ENCODE measurements at places on chromosomes 16 and 17. TPM values are rescaled to one million over a fixed set of nuclear protein-coding genes. Genes with fewer than 3 reads are reported as not detected.

- no peaks in the 10 kb centered on the region for H3K27me3 ChIP-seq
- no peaks in the 10 kb centered on the region for H3K36me3 ChIP-seq
- H3K27ac ChIP-seq: no peak overlapping the region
- H3K4me1 ChIP-seq: no peaks in the 10 kb centered on the region
- no peak for DNase-seq
- no peak overlapping the region for H3K4me3 ChIP-seq
Observed at GRCh38 chr17:72930031-72930430, 162.5 kb downstream of the SLC39A11 start.

Gene SLC25A11
- 80.6 TPM for total RNA-seq

DNA sequence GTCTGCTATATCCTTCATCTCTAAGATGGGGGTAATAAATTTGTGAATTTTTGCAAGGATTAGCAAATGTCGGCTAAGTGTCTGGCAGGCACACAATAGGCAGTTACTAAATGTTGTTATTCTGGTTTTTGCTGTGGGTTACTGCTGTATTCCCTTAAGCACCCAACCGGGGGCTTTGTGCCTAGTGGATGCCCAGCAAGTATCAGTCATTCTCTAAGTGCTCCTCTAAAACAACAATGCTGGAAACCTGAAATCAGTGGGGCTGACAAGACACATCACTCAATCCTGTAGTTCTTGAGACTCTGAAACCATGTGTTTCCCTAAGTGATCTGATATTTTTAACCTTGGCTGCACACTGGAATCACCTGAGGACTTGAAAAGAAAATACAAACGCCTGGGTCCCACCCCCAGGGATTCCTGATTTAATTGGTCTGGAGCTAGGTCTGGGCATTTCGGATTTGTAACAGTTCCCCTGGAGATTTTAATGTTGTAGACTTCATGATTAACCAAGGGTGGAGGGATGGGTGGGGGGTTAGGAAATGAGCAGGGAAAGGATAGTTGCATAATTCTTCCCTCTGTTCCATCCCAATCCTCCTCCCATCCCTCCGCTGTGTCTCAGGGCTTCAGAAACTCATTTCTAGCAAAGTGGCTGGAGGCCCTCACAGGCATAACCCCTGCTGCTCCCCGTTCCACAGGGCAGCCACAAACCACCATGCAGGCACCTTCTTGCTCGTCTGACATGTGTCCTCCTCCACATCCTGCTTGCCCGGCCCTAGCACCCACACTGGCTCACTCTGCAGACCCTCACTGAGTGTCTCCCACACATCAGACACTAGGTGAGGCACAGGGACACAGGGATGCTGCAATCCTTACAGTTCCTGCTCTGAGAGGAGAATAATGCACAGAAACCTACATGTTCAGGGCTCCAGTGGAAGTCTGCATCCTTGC lies 61.7 kb upstream of the LYRM9 start:
- peaks cover 13% of the 10 kb centered on the region for H3K4me1 ChIP-seq
- H3K36me3 ChIP-seq: no peaks in the 10 kb centered on the region
- H3K27me3 ChIP-seq: no peaks in the 10 kb centered on the region
- H3K4me3 ChIP-seq: no peak overlapping the region
- H3K27ac ChIP-seq: no peak overlapping the region
- no peak for DNase-seq

Gene IL21R
- total RNA-seq: 0.07 TPM

Gene ATP2C2
- total RNA-seq: 2.8 TPM

GRCh38 chr17:64599827-64600226 lies 62.3 kb downstream of the SMURF2 start:
- H3K36me3 ChIP-seq: peaks cover 5% of the 10 kb centered on the region
- H3K4me1 ChIP-seq: no peaks in the 10 kb centered on the region
- no peaks in the 10 kb centered on the region for H3K27me3 ChIP-seq
- no peak overlapping the region for H3K4me3 ChIP-seq
- DNase-seq: no peak

Gene TMEM235
- 0.28 TPM for total RNA-seq

DNA sequence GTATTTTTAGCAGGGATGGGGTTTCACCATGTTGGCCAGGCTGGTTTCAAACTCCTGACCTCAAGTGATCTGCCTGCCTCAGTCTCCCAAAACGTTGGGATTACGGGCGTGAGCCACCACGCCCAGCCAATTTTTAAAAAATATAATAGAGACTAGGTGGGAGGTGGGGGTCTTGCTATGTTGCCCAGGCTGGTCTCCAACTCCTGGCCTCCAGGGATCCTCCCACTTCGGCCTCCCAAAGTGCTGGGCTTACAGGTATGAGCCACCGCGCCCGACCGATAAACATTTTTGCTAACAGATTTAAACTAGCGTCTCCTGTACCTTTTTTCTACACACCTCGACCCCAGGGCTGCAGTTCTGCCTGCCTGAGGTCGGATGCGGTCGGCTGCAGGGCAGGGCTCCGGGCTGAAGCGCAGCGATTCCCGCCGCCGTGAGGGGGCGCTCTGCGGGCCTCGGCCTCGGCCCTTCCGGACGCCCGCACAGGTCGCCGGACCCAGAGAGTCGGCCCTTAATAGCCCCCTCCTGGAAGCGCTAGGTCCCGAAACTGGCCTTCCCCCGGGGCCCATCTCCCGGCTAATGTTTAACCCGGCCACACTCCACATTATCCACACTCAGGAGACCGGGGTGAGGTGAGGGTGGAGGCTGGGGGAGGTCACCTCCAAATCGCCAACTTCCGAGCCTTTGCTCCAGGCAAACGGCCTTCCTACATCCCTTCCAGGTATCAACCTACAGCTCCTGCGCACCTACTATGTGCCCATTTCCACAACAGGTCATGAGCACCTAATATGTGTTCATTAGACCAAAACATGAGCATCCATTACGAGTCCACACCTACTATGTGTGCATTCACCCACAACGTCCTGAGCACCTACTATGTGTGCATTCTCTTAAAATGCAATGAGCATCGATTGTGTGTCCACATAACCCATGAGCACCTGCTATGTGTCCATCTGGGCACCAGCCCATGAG lies 2.0 kb upstream of the GLIS2 start:
- H3K27ac ChIP-seq: no peak overlapping the region
- peak overlapping the region; percentile 73 for H3K4me3 ChIP-seq
- H3K4me1 ChIP-seq: 0 out of 2 replicates have a peak, but pooled peaks cover 3% of the 10 kb centered on the region
- no peaks in the 10 kb centered on the region for H3K36me3 ChIP-seq
- peak; percentile 84 for DNase-seq
- H3K27me3 ChIP-seq: no peaks in the 10 kb centered on the region

DNA sequence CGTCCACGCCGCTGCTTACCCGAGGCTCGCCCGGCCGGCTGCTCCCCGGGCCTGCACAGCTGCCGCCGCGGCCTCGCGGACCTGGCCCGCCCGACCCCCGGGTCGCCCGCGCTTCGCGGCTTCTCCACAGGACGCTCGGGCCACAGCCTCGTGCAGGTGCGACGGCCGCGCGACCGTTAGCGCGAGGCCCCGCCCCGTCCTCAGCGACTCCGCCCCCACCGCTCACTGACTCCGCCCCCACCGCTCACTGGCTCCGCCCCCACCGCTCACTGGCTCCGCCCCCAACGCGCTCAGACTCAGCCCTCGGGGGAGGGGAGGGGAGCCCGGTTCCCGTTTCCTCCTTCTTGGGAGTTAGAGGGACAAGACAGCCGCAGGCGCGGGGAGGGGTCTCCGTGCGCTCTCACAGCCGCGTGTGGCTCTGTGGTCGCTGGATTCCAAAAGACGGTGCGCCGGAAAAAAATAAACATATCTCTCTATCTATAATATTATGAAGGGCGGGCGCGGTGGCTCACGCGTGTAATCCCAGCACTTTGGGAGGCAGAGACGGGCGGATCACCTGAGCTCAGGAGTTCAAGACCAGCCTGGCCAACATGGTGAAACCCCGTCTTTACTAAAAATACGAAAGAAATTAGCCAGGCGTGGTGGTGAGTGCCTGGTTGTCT lies at the start of gene MEIOB:
MEIOB (minus strand) TSS at position 191 of the 662 bp plus-strand sequence. CDS start 3,989 bp downstream, outside the sequence.
- H3K27me3 ChIP-seq: no peaks in the 10 kb centered on the region
- no peaks in the 10 kb centered on the region for H3K36me3 ChIP-seq
- peak within 1 kb of the TSS; percentile 96 for H3K4me3 ChIP-seq
- peak; percentile 90 for DNase-seq

- H3K4me1 ChIP-seq: 0 out of 2 replicates have a peak, but pooled peaks cover 2% of the 10 kb centered on the region
- no peak overlapping the region for H3K4me3 ChIP-seq
- no peak for DNase-seq
- no peak overlapping the region for H3K27ac ChIP-seq
Observed at GRCh38 chr16:82732461-82732860, 105.7 kb downstream of the CDH13 start.

Gene PPP1R27
- total RNA-seq: 0.15 TPM

Gene KRT25
- total RNA-seq: not detected

GRCh38 chr16:51562891-51563290 lies 411.8 kb upstream of the SALL1 start:
- H3K4me1 ChIP-seq: no peaks in the 10 kb centered on the region
- no peaks in the 10 kb centered on the region for H3K36me3 ChIP-seq
- no peak overlapping the region for H3K27ac ChIP-seq
- no peak overlapping the region for H3K4me3 ChIP-seq
- no peak for DNase-seq

GRCh38 chr16:66588981-66589713 lies 9.9 kb downstream of the CMTM2 start:
- H3K27me3 ChIP-seq: no peaks in the 10 kb centered on the region
- H3K27ac ChIP-seq: no peak overlapping the region
- DNase-seq: peak; percentile 73
- H3K4me3 ChIP-seq: no peak overlapping the region
- H3K4me1 ChIP-seq: no peaks in the 10 kb centered on the region

- no peak overlapping the region for H3K27ac ChIP-seq
- H3K36me3 ChIP-seq: no peaks in the 10 kb centered on the region
- no peaks in the 10 kb centered on the region for H3K27me3 ChIP-seq
- no peaks in the 10 kb centered on the region for H3K4me1 ChIP-seq
Observed at GRCh38 chr17:33209671-33210070, 83.4 kb downstream of the ASIC2 start.
